ENCODE measurements at places on chromosomes 11 and 22. TPM values are rescaled to one million over a fixed set of nuclear protein-coding genes. Genes with fewer than 3 reads are reported as not detected.

DNA sequence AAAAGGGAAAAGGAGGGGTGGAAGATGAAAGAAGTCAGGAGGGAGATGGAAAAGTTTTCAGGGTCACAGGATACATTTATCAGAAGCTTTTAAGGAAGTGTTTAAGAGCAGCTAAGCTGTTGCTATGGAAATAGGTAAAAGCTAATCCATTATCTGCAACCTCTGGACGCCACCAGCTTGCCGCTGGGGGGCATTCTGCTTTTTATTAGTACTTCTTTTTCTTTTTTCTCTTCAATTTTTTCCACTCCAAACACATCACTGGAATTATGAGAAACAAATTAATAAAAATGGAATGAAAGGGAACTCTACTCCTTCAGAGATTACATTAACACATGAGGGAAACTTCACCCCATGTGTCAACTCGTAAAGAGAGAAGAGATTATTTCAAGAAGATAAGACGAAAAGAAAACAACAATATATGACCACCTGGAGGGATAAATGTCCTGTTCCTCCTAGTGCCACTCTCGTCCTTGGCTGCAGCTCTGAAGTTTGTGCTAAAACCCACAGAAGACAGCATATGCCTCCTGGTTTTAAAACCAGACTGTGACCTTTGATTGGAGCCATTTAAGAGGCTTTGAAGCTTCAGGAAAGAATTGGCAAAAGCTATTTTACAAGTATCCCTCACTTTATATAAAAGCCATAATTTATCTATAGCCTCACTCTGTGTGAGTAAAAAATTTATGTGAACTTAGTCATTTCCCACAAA, 972.8 kb downstream of the OPCML start:
- DNase-seq, result no peak

- no peak for DNase-seq
These were observed 27.3 kb upstream of the TMEM86A start for GRCh38 chr11:18671246-18671645.

DNA sequence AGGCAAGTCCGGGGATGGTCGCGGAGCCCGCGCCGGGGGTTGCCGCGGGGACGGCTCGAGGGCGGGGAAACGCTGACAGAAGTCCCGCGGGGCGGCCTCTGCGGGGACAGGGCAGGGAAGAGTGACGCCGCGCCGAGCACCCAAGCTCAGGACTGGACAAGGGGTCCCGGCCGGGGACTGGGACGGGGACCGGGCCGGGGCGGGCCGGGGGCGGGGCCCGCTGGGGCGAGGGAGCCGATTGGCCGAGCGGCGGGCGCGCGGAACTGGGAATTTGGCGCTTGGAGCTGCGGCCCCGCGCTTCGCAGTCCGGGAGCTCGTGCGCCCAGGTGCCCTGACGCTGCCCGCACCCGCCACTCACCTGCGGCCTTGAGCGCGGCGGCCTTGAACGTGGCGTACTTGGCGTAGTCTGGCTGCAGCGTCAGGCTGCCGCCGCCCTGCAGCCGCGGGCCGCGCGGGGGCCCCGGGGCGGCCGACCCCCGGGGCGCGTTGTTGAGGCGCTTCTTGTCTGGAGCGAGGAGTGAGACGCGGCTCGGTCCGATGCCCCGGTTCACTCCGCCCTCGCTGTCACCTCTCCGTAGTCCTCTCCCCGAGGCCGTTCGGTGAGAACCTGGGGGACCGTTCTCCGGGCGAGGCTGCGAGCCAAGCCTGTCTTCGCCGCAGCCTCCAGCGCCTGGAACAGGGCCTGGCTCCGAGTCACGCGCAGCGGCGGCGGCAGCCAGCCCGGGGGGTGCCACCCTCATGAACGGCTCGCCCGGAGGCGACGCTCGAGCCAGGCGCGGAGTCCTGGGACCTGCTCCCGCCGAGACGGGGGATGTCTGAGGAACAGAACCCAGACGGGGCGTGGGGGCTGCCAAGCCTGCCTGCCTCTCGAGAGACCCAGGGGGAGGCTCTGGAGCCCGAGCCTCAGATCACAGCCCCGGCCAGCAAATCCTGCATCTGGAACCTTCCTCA, 4.5 kb downstream of the SHISA8 start:
- no peak for DNase-seq

- DNase-seq, result no peak
These were observed 1.4 kb downstream of the NAV2 start for GRCh38 chr11:19714022-19714386.

GRCh38 chr22:20436307-20436767, 1.3 kb downstream of the SCARF2 start:
- peak; percentile 71 for DNase-seq

DNA sequence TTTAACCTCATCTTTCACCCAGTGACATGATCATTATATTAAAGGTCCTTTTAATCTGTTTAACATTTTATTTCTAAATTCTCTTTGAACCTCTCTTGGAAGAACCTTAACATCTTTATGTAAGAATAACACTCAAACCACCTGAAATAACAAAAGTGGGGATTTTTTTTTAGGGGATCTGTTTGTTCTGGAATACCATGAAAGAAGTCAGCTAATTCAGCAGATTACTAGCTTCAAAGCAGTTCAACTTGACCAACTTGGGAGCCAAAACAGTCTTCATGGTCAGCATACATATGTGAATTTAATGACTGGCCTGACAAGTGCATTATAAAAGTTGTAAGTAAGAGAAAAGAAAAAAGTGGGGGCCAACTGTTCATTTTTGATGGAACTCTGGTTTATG, 52.3 kb downstream of the CCDC34 start:
- DNase-seq, result no peak

- DNase-seq, result no peak
These were observed 40.7 kb downstream of the MYH9 start for GRCh38 chr22:36347094-36347493.

GRCh38 chr22:22776121-22776520, 111.5 kb upstream of the IGLL5 start:
- no peak for DNase-seq

The OR52N4 gene
- polyA plus RNA-seq, result not detected

- no peak for DNase-seq
These were observed 37.1 kb upstream of the RAB38 start for GRCh38 chr11:88212300-88212699.

GRCh38 chr11:95138448-95138847, 48.8 kb downstream of the ENDOD1 start:
- no peak for DNase-seq

GRCh38 chr11:128513915-128514681, 73.3 kb downstream of the ETS1 start:
- no peak for DNase-seq

DNA sequence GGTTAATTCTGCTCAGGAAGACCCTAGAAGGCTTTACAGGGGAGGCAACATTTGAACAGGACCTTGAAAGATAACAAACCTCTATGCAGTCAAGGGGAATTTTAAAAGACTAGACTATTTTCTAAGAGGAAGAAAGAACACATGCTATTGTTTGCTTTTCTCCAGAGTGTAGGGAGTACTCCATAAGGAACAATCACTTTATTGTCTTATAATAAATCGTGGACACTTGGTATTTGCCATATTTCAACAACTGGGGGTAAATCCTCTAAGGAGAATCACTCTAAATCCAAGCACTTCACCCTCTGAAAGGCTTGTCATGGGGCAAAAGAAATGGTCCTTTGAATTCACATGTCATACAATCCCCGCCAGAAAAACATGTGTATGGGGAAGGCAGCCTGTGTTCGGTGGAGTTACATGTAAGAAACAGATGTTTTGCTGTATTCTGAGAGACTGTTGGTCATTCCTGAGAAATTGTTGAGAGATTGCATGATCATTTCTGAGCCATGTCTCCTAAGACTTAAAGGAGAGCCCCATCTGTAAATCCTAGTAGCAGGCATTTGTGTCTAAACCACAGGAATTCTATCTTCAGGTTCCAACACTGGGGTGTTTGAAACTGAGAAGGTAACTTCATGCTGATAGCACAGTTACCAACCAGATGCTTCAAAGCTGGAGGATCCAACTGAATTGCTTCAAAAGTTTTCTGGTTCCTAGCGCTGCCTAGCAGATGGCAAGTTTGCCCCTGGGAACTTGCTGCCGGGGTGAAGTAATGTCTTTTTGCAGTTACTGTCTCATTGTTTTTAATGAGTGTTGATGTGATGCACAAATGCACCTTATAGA, 66.8 kb downstream of the FZD4 start:
- DNase-seq, result no peak

The ASCL2 gene
- polyA plus RNA-seq, result 3.8 TPM

GRCh38 chr11:82046778-82047177, 686.9 kb downstream of the FAM181B start:
- DNase-seq, result no peak

The MS4A7 gene
- 4.7 TPM for polyA plus RNA-seq

The TMEM132A gene
- 97.9 TPM for polyA plus RNA-seq

DNA sequence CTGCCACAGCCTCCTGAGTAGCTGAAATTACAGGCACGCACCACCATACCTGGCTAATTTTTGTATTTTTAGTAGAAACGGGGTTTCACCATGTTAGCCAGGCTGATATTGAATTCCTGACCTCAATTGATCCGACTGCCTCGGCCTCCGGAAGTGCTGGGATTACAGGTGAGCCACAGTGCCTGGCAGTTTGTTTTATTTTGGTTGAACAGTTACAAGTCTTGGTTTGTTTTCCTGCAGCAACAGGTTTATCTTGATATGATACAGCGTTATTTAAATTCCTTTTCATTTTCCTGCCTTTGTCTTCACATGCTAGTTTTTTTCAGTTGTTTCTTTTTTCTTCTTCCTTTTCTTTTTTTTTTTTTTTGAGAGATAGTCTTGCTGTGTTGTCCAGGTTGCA, 4.0 kb upstream of the SLC3A2 start:
- DNase-seq, result no peak

GRCh38 chr11:113896156-113896879, 8.3 kb upstream of the HTR3B start:
- DNase-seq, result no peak

DNA sequence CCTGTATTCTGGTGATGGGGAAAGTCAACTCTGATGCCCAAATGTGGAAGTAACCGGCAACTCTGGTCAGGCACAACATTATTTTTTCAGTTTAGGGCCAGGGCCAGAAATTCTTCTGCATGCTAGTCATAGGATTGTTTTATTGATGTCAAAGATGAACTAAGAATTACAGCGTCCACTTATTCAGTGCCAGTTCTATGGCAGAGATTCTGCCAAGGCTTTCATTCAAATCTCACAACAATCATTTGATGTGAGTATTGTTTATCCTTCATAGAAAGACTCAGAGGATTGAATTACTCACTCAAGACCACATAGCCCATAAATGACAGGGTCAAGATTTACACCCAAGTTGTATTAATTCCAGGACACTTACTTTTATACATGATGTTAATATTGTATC, 87.7 kb downstream of the TMPRSS5 start:
- DNase-seq, result no peak

The HOATZ gene
- polyA plus RNA-seq, result 0.06 TPM

The OR51I1 gene
- not detected for polyA plus RNA-seq
